ENCODE measurements at places on chromosomes 12 and 14.

GRCh38 chr12:84924981-84925380, 12.4 kb upstream of the SLC6A15 start:
- no peak for DNase-seq

DNA sequence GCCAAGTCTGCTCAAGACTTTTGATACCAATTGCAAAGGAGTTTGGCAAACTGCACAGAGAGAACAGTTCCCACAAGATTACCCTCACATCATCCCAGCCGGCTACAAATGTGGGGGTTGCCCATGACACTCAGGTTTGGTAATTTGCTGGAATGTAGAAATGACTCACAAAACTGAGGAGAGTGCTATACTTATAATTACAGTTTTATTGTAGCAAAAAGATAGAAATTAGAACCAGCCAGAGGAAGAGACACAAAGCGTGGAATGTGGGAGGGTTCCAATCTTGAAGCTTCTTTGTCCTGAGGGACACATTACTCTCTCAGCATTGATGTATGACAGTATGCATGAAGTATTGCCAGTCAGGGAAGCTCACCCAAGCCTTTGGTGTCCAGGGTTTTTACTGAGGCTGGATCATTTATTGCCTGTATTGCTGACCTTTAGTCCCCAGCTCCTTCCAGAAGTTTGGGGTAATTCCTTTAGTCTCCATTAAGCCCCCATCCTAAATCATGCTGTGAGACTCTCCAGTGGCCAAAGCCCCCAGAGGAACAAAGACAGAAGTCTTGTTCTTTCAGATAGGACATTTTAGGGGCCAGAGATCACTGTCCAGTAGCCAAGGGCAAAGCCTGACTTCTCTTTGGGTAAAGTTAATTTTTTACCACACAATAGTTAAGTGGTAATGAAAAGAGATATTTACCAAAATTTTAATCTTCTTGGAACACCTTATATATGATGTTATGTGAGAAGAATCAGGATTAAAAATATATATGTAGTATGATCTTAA, 9.9 kb downstream of the TBK1 start:
- no peak for DNase-seq

- no peak for DNase-seq
These were observed 473.1 kb downstream of the ETNK1 start for GRCh38 chr12:23098110-23098509.

GRCh38 chr14:75372260-75372659, 55.6 kb upstream of the JDP2 start:
- DNase-seq, result no peak

DNA sequence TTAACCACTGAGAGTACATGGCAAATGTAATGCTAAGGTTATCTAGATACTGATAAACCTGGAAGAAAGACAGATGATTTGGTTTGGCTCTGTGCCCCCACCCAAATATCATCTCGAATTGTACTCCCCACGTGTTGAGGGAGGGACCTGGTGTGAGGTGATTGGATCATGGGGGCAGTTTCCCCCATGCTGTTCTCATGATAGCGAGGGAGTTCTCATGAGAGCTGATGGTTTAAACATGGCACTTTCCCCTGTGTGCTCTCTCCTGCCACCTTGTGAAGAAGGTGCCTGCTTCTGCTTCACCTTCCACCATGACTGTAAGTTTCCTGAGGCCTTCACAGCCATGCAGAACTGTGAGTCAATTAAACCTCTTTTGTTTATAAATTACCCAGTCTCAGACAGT, 14.2 kb downstream of the NOXRED1 start:
- no peak for DNase-seq

DNA sequence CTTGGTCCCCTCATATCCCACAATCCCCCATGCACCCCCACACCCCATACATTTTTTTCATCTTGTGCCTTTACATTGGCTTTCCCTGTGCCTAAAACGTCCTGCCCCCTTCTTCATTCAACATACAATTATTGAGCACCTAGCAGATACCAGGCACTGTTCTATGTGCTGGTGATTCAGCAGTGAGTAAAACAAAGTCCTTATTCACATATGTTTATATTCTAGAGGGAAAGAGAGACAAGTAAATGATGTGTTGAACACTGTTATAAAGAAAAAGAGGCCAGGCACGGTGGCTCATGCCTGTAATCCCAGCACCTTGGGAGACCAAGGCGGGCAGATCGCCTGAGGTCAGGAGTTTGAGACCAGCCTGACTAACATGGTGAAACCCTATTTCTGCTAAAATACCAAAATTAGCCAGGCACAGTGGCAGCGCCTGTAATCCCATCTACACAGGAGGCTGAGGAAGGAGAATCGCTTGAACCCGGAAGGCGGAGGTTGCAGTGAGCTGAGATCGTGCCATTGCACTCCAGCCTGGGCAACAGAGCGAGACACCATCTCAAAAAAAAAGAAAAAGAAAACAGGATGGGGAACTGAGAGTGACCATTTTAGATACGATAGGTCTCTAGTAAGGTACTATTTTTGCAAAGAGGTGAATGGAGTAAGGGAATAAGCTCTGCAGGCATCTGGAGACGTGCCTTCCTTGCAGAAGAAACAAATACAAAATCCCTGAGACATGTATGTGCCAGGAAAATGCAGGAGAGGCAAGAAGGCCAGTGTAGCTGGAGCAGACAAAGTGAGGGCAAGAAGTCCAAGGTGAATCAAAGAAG, 12.2 kb downstream of the SLC7A7 start:
- no peak for DNase-seq

GRCh38 chr12:18139989-18140596, 50.1 kb upstream of the RERGL start:
- no peak for DNase-seq

GRCh38 chr12:14868916-14869506, 16.6 kb downstream of the MGP start:
- DNase-seq, result no peak

- DNase-seq, result no peak
These were observed 93.7 kb upstream of the PTPRR start for GRCh38 chr12:71014180-71014785.

DNA sequence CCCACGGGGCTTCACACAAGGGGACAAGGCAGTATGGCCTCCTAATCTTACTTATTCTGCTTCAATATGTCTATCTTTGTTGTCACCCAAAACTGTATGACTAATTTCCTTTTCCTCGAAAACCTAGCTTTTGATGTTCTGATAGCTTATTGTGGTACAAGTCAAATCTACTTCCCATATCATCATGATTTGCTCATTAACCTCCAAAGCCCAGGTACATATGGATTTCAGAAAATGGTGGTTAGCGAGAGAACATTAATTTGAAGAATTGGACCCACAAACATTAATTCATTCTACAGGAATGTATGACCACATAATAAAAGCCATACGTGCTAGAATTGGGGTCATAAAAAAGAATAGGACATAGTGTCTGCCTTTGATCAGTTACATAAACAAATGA, 412.5 kb downstream of the CCDC91 start:
- DNase-seq, result no peak

- peak; percentile 74 for DNase-seq
These were observed at the start of gene DDN for GRCh38 chr12:48999371-49000131. DDN (minus strand) TSS chr12:48999375; CDS start chr12:48999287, 88 bp downstream.

- no peak for DNase-seq
These were observed 32.0 kb downstream of the CCDC92 start for GRCh38 chr12:123940627-123940966.

GRCh38 chr12:23350808-23351207, 598.7 kb downstream of the SOX5 start:
- no peak for DNase-seq

DNA sequence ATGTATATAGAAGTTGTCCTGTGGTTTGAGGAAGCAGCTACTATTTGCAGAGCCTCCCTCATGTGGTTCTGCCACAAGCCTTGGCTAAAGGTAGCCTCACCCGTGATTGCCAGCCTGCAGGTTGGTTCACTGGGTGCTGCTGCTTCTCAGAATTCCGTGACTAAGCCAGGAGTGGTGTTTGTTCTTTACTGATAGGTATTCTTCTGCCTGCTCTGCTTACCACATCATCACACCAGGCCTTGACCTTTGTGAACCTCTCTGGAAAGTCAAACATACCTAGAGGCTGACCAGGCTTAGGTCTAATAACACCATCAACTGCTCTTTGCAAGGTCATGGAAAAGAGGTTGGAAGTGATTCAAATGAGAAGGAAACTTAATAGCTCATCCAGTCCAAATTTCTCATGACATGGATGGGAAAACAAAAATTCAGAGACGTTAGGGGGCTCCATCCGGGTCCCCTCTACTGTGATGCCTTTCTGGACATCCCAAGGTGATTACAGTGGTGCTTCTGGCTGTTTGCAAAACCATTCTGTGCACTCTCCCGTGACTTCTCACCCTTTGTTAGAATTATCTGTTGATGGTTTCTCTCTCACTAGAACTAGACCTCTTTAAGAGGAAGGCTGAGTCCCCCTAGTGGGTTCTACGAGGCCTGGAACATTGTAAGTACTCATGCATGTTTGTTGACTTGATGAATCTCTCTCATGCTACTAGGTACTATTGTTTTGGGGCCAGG, 8.5 kb upstream of the SOCS2 start:
- DNase-seq, result no peak

GRCh38 chr14:55142466-55142865, 13.4 kb downstream of the LGALS3 start:
- no peak for DNase-seq

DNA sequence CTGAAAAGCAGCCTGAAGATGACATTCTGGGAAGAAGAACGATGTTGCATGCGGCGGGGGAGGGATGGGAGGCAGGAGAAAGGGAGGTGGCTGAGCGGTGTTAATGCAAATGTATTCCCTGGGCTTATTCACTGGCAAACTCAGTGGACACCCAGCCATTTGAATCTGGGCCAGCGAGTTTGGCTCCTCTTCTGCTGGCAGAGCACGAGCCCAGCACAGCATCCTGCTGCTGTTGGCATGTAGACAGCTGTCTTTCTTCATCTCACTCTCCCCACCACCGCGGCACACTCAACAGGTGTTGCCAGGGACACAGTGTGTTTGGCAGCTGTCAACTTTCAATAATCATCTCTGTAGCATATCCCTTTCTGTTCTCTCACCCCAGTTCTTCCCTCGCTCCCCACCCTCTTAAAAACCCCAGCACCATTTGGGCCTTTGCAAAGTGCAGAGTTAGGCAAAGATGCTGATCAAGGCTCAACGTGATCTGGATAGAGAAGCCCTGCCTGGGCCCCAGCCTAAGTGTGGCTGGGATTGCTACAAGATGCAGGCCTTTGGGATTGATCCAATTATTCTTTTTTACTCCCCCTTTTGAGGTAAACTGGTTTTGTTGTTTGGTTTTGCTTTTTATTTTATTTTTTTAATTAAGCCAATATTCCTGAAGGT, 131.9 kb downstream of the EXOC5 start:
- DNase-seq, result no peak
